HCT116 (cell line): ENCODE measurements at places on chromosomes 16 and 17.
A peak's percentile ranks its signal among the peaks of the same experiment; 100 is the strongest.

DNA sequence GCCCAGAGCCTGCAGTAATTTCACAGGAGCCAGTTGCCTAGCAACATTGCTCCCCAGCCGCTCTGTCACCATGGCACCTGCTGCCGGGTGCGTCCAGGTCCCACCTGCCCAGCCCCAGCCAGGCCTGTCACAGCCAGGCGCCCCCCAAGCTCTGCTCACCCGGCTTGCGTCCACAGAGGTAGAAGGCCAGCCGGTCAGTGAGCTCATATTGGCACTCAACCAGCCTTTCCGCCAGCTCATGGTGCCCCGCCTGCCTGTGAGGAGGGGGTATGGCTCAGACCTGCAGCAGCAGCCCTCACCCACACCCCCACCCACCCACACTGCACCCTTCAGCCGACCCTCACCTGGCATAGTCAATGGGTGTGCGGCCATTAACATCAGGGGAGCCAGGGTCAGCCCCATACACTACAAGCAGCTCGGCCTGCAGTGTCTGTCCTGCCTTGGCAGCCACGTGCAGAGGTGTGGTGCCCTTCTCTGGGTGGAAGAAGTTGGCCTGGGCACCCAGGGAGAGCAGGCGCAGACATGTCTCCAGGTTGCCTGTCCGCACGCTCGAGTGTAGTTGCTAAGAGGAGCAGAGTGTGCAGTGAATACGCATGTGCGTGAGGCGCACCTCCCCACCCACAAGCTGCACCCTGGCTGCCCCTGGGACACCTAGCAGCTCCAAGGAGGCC lies 7.7 kb downstream of the GIT1 start:
- no peak for DNase-seq

GRCh38 chr16:11614587-11615175 lies 28.0 kb upstream of the LITAF start:
- no peak for DNase-seq

DNA sequence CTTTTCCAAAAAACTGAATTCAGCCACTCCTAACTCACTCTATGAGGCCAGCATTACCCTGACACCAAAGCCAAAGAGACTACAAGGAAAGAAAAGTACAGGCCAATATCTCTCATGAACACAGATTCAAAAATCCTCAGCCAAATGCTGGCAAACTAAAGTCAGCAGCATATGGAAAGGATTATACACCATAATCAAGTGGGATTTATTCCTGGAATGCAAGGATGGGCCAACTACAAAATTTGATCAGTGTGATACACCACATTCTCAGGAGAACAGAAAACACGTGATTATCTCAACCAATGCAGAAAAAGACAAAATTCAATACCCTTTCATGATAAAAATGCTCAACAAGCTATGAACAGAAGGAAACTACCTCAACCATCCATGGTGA lies 7.7 kb upstream of the AATK start:
- DNase-seq = no peak

GRCh38 chr16:65223335-65223734 lies 101.5 kb upstream of the CDH11 start:
- no peak for DNase-seq

DNA sequence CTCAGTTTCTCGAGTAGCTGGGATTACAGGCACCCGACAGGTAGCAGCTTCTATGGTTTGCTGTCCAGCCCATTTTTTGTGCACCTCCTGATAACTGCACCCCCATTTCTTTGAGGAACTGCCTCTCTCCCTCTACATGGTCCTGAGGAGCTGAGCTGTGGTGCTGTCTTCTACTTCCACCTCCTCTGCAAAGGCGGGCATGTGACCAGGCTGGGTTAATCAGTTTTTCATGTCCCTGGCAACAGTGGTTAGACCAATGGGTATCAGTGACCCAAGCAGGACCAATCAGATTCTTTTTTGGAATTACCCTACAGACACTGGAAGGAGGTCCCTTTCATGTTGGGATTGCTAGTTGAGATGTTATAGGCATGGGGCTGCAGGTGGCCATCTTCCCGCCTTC lies 41.3 kb downstream of the TBX21 start:
- no peak for DNase-seq

DNA sequence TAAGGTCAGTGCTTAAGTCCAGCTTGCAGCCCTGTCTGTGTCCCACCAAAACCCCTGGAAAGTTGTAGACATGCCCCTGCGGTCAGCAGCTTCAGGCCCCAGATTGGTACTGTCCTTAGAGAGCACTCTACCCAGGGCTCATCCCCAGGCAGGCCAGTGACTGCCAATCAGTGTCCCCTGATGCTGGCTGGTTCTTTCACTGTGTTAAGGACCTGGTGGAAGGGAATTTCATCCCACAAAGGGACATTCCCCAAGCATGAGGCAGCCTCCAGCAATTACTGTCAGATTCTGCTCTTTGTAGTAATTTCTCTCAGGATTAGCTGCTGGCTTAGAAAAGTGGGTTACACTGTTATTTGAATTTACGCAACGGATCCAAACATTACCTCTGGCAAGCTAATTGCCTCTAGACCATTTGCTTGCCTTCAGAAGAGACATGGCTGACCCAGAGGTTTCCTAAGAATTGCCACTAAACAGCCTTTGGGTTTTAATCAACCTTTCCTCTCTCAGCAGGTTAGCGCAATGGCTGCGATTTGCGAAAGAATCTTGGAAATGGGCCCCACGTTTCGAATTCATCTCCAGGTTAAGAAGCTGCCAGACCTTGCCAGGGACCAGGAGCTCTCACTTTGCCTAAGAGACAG lies 5.9 kb downstream of the IRX6 start:
- DNase-seq = no peak

- DNase-seq = no peak
These were observed 106.6 kb downstream of the N4BP1 start for GRCh38 chr16:48503336-48503735.

- peak; percentile 56 for DNase-seq
These were observed 202.4 kb downstream of the AXIN2 start for GRCh38 chr17:65359016-65359415.

DNA sequence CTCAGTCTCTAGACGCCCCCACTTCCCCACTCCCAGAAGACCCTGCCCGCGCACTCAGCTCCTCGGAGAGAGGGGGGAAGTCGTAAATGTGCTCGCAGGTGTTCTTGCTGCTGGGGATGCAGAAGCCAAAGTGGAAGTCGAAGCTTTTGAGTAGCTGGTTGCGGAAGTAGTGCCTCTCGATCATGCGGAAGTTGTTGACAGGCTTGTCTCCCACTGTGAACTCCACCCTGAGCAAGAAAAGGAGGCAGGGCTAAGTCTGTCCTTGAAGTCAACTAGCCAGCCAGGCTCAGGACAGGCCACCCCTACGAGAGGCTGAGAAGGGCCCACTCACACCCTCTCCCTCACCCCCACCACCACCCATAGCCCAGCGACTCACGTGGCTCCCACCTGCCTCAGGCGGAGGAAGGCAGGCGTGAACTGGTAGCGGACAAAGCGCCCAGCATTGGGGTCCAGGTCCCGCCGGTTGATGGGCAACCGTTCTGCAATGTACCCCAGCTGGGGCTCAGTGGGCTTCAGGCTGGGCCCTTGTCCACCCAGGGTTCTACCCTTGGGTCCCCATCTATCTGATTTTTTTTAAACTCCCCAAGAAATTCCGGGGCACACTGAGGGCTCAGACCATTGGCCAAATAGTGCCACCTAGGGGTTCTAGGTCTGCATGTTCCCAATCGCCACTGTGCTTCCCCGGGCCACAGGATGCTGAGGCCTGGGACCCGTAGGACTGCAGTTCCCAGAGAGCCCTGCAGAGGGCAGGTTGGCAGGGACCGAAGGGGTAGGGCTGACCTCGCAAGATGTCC lies 4.6 kb downstream of the UNC119 start:
- DNase-seq = peak; percentile 68

DNA sequence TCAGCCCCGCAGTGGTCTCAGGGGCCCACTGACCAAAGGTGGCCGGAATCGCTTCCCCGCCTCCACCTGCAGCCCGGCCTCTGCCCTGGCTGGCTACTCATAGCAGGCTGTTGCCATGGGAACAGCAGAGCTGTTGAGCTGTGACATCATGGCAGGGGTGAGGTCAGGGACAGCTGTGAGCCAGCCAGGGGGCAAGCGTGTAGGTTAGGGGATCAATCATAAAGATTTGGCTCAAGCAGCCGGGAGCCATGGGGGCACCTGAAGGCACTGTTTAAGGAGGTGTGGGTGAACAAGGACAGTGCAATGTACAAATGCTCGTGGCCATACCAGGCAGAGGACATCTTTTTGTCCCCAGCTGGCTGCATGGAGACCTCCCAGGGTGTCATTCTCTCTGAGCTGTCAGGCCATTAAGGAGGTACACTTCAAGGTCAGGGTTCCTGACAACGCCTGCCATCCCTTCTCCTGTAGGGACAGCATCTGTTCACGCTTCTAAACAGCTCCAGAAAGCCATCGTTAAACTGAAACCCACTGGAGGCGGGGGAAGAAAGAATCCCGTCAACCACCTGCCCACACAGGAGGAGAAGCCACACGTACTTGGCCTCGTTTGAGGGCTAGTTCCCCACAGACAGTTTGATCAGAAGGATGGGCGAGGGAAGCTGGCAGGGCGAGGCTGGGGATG lies at the start of gene CEP295NL:
Gene CEP295NL (minus strand): TSS at position 101 of the 679 bp plus-strand sequence. CDS start 1,373 bp downstream, outside the sequence.
- no peak for DNase-seq

- DNase-seq = no peak
These were observed 3.3 kb downstream of the ZNF652 start for GRCh38 chr17:49358641-49359247.

DNA sequence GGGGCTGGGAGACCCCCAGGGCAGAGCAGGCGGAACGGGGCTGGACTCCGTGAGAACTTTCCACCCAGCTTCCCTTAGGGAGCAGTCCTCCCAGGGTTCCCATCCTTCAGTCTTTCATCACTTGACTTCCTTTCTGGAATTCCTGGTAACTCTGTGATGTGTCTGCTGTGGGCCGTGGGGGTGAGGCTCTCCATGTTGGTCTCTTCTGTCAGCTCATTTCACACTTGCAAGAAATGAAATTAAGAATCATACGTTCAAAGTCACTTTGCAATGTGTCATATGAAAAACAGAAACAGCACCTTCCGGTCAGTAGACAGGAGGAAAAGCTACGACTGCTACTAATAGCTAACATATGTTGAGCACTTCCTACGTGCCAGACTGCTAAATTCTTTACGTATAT lies 5.4 kb upstream of the BBS2 start:
- no peak for DNase-seq

DNA sequence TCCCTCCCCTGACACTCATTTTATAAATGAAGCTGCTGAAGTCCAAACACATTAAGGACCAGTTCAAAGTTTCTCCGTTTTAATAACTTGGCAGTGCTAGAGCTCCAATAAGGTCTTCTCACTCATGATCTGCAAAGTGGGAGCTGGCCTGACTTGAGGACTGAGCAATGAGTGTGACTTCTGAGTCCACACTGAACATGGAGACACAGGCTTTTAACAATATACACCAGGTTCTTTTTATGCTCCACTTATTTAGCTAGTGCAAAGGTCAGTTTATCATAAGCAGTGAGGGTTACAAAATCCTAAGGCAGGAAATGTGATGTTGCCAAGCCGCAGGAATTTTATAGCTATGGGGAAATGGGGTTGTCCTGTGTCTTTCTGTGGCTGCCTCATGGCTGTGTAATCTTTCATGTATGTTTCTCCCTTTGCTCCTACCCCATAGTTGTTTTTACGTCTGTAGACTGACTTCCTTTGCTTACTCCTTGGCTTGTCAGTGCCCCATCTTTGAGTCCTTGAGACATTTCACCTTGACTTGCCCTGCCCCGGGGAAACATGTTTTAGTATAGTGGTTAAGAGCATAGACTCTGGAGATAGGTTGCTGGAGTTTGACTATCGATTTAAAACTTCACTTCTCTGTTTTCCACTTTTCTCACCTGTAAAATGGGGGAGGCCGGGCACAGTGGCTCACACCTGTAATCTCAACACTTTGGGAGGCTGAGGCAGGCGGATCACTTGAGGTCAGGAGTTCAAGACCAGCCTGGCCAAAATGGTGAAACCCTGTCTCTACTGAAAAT lies 12.2 kb upstream of the MMD start:
- DNase-seq = no peak

DNA sequence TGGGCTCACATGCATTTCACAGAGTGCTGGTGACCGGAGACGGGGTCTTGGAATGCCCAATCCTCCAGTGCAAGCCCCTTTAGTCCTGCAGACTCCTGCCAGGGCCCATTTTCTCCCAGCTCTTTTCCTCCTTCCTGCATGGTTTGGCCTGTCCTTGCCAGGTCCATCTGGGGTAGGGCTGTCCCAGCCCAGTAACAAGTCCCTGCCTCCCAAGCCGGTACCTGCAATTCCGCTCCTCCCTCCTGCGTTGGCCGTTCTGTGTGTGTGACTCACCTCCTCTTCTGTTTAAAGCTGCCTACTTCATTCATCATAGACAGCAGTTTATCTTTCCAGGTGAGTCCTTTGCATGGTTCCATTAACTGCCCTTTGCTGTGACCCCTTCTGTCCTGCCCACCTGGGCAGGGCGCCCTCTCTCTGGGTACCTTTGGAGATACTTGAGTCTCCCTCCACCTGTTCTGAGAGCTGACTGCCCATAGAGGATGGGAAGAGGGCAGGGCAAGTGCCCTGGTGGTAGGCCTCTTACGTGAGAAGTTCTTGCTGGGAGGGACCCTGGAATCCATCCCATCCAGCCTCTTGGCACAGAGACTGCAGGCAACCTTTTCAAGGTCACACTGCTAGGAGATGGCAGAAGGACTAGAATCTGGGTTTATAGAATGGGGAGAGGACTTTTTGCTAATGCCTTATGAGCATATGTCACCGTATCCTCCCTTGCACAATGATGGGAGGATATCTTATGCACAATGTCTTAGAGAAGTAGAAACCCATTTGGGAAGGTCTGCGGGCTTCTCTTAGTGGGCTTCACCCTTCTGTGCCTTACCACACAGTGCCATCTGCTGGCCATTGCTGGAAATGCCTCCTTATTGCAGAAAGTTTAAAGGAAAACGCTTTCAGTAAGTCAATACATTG lies 29.7 kb upstream of the LGALS9 start:
- peak; percentile 50 for DNase-seq

- DNase-seq = no peak
These were observed 56.6 kb downstream of the TENT4B start for GRCh38 chr16:50209546-50210265.

DNA sequence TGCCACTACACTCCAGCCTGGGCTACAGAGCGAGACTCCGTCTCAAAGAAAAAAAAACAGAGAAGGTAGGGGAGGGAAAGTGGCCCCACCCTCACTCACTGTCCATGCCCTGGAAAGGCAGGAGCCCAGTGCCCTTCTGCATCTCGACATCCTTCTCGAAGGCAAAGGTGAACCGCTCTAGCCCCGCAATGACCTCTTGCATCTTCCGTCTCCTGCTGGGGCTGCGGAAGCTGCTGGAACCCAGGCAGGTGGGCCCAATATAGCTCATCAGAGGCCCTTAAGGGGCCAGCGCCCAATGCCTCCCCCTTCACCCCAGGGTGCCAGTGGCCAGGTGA lies at the start of gene CPSF4L:
Gene CPSF4L (minus strand): TSS at position 264 of the 335 bp plus-strand sequence. CDS start 62 bp downstream, at position 202.
- DNase-seq = no peak

- no peak for DNase-seq
These were observed 1.4 kb downstream of the PLCD3 start for GRCh38 chr17:45130681-45131615.

DNA sequence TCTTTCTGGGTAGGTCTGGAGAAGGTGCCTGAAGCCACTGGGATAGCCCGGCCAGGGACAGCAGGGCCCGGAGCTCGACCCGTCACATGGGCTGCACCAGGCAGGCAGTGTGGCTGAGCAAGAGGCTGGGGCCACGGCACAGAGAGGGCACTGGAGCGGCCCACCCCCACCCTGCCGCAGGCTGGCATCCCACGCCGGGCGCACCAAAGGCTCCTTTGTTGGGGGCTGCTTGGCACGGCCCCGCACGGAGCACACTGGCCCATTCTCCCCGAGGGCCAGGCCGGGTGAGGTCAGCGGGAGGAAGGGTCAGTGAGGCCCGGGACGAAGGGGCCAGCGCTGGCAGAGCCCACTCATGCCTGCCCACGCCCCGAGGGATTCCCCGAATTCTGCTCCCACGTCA lies 36.5 kb upstream of the PVALEF start:
- DNase-seq = no peak

GRCh38 chr17:81310949-81311550 lies 15.9 kb upstream of the SLC38A10 start:
- DNase-seq = no peak
